ENCODE measurements at places on chromosomes 5 and 9.

DNA sequence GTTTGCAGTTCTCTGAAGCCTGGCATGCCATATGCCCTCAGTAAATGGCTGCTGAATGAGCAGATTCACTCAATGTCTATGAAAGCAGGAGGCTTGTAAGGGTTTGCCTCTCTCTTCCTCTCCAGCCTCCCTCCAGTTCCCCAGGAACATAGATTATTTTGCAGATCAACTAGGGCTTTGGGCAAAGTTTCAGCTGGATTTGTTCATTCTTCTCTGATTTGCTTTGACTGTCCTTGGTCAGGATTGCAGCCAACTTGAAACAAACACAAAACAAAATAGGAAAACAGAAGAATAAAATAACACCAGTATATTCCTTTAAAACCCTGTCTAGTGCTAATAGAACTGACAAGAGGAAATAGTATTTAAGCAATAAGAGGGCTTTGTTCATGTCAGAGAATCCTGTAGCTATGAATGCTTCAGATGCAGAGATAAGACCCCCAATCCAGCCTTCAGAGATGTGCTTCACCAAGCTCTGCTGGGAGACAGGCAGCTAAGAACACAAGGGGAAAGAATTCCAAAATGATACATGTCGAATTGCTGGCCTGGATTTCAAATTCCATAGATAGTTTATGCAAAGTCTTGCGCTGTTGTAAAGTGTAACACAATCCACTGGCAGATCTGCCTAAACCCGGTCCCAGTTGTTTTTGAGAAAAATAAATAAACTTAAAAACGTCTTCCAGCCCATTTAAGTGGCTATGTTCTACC is 174.3 kb downstream of the PAPPA start:
- DNase-seq: no peak

- no peak for DNase-seq
Measured at GRCh38 chr5:1542781-1543180, 19.0 kb upstream of the LPCAT1 start.

GRCh38 chr9:15480028-15480427 is 30.7 kb downstream of the PSIP1 start:
- DNase-seq: no peak

GRCh38 chr9:95008151-95008771 is 281.8 kb downstream of the AOPEP start:
- no peak for DNase-seq

- DNase-seq: no peak
Measured at GRCh38 chr9:126701813-126702140, 88.0 kb downstream of the LMX1B start.

DNA sequence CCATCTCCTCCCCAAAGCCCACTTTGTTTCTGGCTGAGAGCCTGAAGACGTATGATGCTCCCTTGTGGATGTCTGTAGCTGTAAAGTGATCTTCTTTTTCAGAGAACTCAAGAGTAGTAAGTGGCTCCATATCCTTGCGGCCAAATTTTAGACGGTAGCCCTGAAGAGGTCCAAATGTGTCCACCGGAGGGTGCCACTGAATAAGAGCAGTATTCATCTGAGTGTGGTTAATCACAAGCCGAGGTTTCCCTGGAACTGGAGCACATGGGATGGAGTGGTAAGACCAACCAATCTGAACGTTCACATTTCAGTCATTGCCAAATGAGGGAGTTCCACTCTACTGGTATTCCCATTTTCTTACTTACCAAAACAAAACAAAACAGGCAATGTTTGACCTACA is 686.5 kb upstream of the DMAC1 start:
- DNase-seq: no peak
